ENCODE measurements at places on chromosomes 6 and 20. TPM values are rescaled to one million over a fixed set of nuclear protein-coding genes. Genes with fewer than 3 reads are reported as not detected.

Gene OPN5
- total RNA-seq: not detected

Gene RIPPLY2
- not detected for total RNA-seq

DNA sequence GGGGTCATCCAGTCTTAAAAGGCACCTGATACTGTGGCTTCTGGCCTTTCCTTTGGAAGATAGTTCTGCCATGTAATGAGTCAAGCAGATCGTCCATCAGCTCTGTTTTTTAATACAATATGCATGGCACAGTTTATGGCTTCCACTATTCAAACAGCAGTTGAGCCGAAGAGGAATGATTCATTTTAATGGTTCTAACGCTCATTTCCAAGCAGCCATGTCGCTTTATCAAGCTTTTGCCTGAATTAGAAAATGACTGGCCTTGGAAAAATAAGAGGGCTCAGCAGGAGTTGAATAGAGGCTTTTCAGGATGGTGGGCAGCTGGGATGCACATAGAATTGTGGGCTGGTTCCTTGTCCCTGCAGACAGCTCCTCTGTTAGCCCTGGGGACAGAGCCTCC is 138.1 kb downstream of the SOBP start:
- no peak for DNase-seq

Gene TFAP2A
- 0.45 TPM for total RNA-seq

- peak; percentile 87 for DNase-seq
Measured at GRCh38 chr20:1469925-1470571, 3.4 kb upstream of the NSFL1C start.
